Activated CD8-positive, alpha-beta memory T cell treated with anti-CD3 and anti-CD28 coated beads for 1 hour (primary cell): ENCODE measurements at places on chromosomes 5 and 9.

GRCh38 chr9:17775656-17776055, 196.8 kb downstream of the SH3GL2 start:
- no peak for DNase-seq

- no peak for DNase-seq
These were observed 23.3 kb upstream of the ZSWIM6 start for GRCh38 chr5:61308712-61309111.

GRCh38 chr5:18699681-18700080, 1065.4 kb downstream of the TAF11L14 start:
- no peak for DNase-seq

DNA sequence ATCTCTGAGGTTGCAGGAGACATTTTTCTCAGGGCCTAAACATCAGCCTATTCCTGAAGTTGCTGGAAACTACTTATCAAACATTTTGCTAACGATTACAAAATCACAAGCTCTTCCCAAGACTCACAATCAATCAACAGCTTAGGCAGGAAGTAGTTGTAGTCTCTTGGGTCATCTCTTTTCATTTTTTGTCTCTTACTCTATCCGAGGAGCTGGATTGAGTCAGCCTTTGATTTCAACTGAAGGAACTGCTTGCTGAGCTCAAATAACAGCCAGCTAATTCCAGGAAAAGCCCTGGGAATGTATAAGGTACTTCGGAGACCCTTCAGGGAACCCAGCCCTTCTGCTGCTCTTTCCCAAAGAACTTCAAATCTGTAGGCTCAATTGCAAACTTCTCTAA, 398.9 kb downstream of the PLK2 start:
- no peak for DNase-seq
